ENCODE measurements at places on chromosomes 13 and 19.
A peak's percentile ranks its signal among the peaks of the same experiment; 100 is the strongest.

DNA sequence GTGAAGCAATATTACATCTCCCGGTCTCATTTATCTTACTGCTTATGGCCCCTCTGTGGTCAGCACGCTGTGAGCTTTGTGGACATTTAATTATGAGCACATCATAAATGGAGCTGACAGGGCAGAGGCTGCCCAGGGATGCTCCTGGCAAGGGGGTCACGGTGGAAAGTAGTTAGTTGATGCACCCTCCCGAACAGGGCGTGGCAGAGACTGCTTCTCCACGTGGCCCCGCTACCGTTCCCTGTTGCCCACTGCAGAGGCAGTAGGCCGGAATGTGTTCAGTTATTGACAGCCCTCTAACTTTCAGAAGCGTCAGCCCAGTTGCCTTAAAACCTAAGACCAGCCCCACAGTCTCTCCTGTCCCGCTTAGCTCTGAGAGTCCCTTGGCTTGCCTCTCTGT is 180.3 kb upstream of the ZNF507 start:
- DNase-seq, result no peak

GRCh38 chr13:113598081-113598410 is 13.5 kb downstream of the TFDP1 start:
- DNase-seq, result no peak

GRCh38 chr13:43268632-43269031 is 245.2 kb downstream of the DNAJC15 start:
- no peak for DNase-seq

GRCh38 chr19:38786572-38787265 is 2.3 kb upstream of the LGALS7B start:
- DNase-seq, result no peak

DNA sequence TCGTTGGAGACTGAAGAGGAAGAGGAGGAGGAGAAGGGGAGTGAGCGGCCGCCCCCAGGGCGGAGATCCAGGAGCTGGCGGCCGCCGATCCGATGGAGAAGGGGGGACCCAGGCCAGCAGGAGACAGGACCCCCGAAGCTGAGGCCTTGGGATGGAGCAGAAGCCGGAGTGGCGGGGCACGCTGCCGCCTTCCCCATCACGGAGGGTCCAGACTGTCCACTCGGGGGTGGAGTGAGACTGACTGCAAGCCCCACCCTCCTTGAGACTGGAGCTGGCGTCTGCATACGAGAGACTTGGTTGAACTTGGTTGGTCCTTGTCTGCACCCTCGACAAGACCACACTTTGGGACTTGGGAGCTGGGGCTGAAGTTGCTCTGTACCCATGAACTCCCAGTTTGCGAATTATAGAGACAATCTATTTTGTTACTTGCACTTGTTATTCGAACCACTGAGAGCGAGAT is 1.8 kb downstream of the GADD45B start:
- no peak for DNase-seq

DNA sequence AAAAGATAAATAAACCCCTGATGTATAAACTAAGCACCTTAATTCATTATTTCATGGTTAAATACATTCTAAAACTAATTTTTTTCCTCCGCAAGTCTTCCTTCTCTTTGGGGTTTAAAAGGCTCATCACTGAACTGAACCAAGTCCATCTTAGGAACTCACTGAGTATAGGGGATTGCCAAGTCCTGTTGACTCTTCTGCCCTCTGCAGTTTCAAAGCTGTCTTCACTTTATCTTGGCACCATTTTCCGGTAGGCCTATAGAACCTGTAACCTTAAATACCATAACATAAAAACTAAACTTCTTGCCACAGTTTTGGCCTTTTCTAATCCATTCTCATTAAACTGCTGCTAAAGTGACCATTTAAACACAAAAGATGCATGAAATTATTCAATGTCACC is 66.5 kb upstream of the USPL1 start:
- no peak for DNase-seq

GRCh38 chr19:17170538-17171297 is 44.4 kb upstream of the USE1 start:
- DNase-seq, result no peak

DNA sequence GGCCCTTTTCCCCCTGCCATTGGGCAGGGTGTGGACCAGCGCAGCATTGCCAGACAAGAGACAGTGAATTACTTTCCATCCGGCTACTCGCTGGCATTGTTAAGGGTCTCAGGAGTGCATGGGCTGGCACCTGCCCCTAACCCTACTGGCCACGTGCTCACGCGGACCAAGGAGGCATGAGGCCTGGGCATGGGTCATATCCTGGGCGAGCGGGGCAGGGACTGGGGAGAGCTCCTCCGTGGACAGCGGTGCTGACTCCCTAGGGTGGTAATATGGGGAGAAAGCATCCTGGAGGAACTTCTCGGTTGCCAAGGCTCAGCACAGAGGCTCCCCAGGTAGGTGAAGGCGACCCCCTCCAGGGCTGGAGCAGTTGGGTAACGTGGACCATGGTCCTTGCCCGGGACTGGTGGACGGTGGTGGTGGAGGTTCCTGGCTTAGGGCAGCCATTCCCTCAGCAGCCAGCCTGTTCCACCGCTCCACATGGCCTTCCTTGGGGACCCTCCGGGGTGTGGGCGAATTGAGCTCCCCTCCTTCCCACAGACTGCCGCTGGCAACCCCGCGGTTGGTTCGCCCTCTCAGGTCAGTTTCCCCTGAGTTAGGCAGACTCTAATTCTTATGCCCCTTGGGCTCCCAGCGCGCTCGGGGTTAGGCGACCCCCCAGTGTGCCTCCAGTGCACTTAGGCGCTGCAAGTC is 465.1 kb downstream of the SLITRK5 start:
- no peak for DNase-seq

- DNase-seq, result no peak
Observed at GRCh38 chr19:56159009-56159559, 16.7 kb upstream of the GALP start.

DNA sequence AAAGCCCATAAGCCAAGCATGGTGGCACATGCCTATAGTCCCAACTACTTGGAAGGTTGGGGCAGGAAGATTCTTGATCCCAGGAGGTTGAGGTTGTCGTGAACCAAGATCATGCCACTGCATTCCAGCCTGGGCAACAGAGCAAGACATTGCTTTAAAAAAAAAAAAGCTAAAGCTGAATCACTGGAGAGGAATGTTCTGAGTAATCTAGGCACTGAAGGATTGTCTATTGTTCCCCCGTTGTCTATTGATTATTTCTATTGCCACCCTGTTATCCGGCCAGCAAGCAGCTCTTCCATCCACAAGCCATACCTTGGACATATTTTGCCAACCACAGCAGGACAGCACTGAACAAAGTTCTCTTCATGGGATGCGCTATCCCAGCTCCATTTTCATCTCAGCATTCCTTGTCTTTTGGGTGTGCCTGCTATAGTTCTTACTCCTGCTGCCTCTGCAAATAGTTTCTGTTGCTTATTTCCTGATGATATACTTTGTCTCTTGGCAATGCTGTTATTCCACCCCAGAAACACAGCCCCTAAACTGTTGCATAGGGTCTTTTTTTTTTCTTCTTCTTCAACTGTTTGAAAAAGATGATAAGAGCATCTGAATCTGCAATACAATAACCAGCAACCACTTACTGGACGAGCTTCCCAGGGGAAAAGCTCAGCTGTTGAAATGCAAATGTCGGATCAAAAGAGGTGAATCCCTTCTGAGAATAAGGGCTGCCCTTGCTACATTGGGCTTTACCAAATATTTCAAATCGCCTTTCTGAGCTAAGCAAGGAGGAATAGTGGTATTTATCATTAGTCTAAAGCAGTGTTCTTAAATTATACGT is 22.2 kb upstream of the SIAH3 start:
- peak; percentile 27 for DNase-seq

DNA sequence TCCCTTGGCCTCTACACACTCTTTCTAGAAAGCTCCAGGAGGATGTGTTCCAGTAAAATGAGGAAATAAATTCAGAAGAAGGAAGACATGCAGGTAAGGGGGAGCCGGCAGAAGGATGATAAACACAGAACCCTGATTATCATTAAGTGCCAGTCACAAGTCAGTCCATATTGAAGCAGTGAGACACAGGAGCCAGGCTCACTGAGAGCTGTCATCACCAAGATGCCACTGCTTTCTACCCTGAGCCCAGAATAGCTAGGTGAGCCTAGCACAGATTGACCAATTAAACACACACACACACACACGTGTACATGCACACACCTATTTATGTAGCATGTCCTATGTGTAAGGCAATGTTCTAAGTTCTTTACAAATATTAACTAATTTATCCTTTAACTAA is 211.4 kb upstream of the IPO5 start:
- DNase-seq, result no peak

DNA sequence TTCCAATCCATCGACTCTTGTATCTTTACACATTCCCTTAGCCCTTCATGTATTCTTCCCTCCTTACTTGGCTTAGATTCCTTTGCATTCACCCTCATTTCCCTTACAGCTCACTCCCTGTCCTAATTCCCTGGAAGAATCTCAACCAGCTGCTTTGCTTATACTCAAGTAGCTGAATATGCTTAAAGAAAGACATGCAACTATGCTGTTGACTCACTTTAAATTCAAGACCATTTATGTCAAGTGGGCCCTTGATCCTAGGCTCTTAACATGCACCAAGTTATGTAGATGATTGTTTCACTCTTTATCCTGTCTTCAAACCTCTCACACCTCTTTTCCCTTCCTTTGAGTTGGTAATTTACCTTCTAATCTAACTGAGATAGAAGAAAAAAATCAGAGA is 7.4 kb downstream of the CCDC122 start:
- no peak for DNase-seq

GRCh38 chr19:49807904-49808675 is 5.0 kb downstream of the FUZ start:
- DNase-seq, result no peak

DNA sequence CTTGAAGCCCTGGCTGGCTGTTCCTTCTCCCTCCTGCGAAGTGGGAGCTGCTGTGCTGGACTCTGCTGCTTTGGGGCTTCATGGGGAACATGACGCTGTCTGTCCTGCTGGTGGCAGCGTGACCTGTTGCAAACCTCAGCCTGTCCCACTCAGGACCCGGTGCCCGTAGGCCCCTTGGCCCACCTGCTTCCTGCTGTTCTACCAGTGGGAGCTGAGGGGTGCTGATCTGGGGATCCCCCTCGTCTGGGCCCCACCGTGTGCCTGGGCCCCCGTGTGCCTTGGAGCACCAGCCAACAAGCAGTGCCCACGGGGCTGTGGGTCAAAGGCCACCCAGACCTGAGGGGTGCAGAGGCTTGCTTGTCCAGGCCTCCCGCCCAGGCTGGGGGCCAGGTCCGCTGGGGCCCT is 5.3 kb downstream of the SPPL2B start:
- no peak for DNase-seq

Measured in HS-27A (cell line).